ENCODE measurements at places on chromosomes 7 and 10. TPM values are rescaled to one million over a fixed set of nuclear protein-coding genes. Genes with fewer than 3 reads are reported as not detected.

GRCh38 chr7:28823582-28823981 lies 134.5 kb downstream of the TRIL start:
- H3K36me3 ChIP-seq, result no peaks in the 10 kb centered on the region
- H3K4me1 ChIP-seq, result no peaks in the 10 kb centered on the region
- H3K27ac ChIP-seq, result no peak overlapping the region
- no peak for DNase-seq

GRCh38 chr7:17408245-17408903 lies 109.9 kb downstream of the AHR start:
- no peak overlapping the region for H3K4me3 ChIP-seq
- no peaks in the 10 kb centered on the region for H3K27me3 ChIP-seq
- no peaks in the 10 kb centered on the region for H3K36me3 ChIP-seq
- peaks cover 15% of the 10 kb centered on the region for H3K4me1 ChIP-seq

DNA sequence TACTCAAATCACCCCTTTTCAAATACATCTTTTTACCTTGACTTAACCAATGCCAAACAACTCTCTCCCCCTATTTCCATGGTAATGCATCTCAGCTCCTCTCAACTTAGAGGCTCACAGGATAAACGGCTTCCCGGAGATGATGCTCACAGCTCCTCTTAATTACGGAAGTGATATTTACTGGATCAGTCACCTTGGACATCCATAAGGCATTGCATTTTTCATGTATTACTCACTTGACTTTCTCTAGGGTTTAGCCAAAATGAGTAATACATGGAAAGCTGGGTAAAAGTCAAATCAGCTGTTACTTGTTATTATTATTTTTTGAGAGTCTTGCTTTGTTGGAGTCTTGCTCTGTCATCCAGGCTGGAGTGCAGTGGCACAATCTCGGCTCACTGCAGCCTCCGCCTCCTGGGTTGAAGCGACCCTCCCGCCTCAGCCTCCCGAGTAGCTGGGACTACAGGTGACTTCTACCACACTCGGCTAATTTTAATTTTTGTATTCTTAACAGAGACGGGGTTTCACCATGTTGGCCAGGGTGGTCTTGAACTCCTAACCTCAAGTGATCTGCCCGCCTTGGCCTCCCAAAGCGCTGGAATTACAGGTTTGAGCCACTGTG lies 73.3 kb upstream of the RHEB start:
- no peaks in the 10 kb centered on the region for H3K36me3 ChIP-seq
- DNase-seq, result no peak
- no peak overlapping the region for H3K27ac ChIP-seq
- peaks cover 15% of the 10 kb centered on the region for H3K4me1 ChIP-seq

The ABHD11 gene
- 69.3 TPM for total RNA-seq

The KCNIP2 gene
- total RNA-seq, result 1.3 TPM

- no peak overlapping the region for H3K27ac ChIP-seq
- DNase-seq, result no peak
- H3K4me3 ChIP-seq, result no peak overlapping the region
- H3K4me1 ChIP-seq, result no peaks in the 10 kb centered on the region
These were observed 120.9 kb upstream of the TMEM106B start for GRCh38 chr7:12089951-12090756.

Data from thyroid gland (tissue), 4 donors.